Breast epithelium (tissue), 4 donors: ENCODE measurements at places on chromosomes 5 and 9. TPM values are rescaled to one million over a fixed set of nuclear protein-coding genes. Genes with fewer than 3 reads are reported as not detected.

DNA sequence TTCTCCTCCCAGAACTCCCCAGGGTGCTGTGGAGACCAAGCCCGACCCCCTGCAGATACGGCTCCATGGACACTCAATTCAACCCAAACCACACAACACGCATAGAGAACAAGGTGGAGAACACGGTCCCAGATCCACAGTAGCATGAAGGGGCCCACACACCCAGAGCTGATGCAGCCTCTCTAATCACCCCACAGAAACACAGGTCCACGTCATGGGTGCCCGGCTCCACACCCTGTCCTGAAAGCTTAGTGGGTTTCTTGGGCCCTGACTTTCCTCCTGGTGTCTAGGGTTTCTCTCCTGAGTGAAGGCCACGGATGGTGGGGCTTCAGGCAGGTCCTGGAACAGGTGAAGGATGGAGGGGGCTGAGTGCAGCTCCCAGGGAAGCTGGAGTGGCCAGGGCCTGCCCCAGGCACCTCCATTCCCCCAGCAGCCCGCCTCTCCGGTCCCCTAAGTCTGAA is 1.5 kb upstream of the SLC23A1 start:
- H3K4me1 ChIP-seq: peaks cover 20% of the 10 kb centered on the region
- peak overlapping the region; percentile 83 for H3K27ac ChIP-seq
- H3K4me3 ChIP-seq: peak overlapping the region; percentile 59
- no peaks in the 10 kb centered on the region for H3K36me3 ChIP-seq

DNA sequence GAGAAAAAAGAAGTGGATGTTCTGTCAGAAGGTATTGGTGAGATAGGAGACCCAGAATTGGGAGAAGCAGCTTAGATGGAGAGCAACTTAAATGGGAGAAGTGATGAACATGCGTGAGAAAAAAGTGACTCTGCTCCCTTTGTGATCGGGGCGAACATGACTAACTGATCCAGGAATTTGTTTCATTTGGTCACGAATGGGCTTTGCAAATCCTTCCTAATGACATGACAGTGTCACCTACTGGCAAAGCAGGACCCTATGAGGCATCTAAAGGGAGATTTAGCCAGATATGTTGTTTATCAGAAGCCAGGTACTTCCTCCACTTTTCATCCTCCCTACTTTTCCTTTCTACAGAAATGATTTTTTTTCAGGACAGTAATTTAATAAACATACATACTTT is 787.4 kb upstream of the RGMB start:
- no peak overlapping the region for H3K27ac ChIP-seq
- no peaks in the 10 kb centered on the region for H3K4me1 ChIP-seq
- H3K4me3 ChIP-seq: no peak overlapping the region
- DNase-seq: no peak
- H3K36me3 ChIP-seq: no peaks in the 10 kb centered on the region

The ATG12 gene
- total RNA-seq: 50.8 TPM

DNA sequence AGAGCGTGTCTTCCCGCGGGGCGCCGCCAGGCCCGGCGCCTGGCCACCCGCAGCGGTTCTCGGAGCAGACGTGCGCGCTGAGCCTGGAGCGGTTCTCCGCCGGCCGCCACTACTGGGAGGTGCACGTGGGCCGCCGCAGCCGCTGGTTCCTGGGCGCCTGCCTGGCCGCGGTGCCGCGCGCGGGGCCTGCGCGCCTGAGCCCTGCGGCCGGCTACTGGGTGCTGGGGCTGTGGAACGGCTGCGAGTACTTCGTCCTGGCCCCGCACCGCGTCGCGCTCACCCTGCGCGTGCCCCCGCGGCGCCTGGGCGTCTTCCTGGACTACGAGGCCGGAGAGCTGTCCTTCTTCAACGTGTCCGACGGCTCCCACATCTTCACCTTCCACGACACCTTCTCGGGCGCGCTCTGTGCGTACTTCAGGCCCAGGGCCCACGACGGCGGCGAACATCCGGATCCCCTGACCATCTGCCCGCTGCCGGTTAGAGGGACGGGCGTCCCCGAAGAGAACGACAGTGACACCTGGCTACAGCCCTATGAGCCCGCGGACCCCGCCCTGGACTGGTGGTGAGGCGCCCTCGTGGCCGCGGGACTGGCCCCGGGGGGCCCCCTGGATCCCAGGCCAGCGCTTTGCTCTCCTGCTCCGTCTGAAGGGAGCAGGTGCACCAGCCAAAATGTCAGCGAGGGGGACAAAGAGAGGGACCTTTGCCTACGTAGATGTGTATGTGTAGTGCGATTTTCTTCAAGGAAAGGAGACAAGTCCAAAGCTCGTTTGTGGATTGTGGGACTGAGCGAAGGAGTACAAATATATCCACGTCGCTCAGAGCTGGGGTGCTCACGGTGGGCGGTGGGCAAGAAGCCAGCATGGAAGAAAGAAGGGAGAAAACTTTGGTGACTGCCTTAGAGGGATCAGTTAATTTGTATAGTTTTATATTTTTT is 19.5 kb downstream of the BTNL9 start:
- peak overlapping the region; percentile 28 for H3K4me3 ChIP-seq
- no peaks in the 10 kb centered on the region for H3K4me1 ChIP-seq
- no peaks in the 10 kb centered on the region for H3K36me3 ChIP-seq
- DNase-seq: no peak
- H3K27me3 ChIP-seq: peaks cover 80% of the 10 kb centered on the region

The FBN2 gene
- 0.88 TPM for total RNA-seq

- no peak for DNase-seq
- H3K27me3 ChIP-seq: no peaks in the 10 kb centered on the region
- H3K4me1 ChIP-seq: no peaks in the 10 kb centered on the region
- H3K4me3 ChIP-seq: no peak overlapping the region
Measured at GRCh38 chr5:10497554-10497953, 55.9 kb downstream of the ROPN1L start.

- no peak overlapping the region for H3K27ac ChIP-seq
- no peaks in the 10 kb centered on the region for H3K36me3 ChIP-seq
- no peak for DNase-seq
- no peak overlapping the region for H3K4me3 ChIP-seq
- H3K4me1 ChIP-seq: no peaks in the 10 kb centered on the region
Measured at GRCh38 chr5:61641748-61642565, 309.9 kb downstream of the ZSWIM6 start.

The INSL4 gene
- total RNA-seq: not detected

DNA sequence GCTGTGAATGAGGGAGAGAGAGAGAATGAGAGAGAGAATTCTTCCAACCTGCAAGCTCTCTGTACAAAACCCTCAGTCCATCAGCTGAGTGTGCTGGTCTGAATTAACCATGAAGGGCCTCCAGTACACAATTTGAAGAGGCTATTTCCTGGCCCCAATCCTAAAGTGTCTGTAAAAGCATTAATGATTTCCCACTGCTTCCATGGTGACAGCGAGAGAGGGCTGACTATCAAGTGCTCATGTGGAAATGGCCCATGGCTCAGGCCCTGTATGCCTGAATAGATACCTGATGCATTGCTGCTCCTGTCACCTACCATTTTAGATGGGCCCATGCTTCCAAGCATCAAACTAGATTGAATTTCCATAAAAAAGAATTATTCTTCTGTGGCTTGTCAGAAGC is 592.4 kb downstream of the KIF4B start:
- no peaks in the 10 kb centered on the region for H3K4me1 ChIP-seq
- H3K36me3 ChIP-seq: no peaks in the 10 kb centered on the region
- no peak for DNase-seq
- H3K27ac ChIP-seq: no peak overlapping the region
- H3K4me3 ChIP-seq: no peak overlapping the region

DNA sequence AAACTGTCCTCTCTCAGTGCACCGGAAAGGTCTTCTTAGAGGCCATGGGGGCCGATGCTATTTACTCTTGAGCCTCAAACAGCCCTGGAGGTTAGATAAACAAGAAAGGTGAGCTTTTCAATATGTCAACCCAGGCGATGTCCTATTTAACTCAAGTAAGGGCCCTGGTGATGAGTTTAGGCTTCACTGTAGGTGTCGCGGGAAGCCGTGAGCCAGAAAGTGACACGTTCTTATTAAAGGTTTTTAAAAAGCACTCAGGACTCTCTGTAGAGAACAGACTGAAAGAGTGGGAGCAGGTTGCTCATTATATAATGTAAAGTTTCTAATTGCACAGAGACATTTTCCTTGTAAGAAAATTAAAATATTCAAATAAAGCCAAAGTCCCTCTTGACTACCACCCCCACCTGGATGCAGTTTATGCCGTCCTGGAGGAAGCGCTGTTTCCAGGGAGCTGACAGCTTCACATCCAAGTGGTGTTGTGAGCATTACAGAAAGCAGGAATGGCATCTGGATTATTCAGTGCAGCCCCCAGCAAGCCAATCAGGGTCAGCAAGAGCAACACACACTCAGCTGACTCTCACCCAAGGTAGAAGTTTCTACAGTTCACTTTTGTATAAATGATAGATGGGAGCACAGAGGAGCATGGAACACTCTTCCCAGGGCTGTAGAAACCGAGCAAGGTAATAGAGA is 280.3 kb downstream of the DRD1 start:
- H3K36me3 ChIP-seq: no peaks in the 10 kb centered on the region
- no peaks in the 10 kb centered on the region for H3K4me1 ChIP-seq
- DNase-seq: no peak
- H3K4me3 ChIP-seq: no peak overlapping the region
- H3K27me3 ChIP-seq: no peaks in the 10 kb centered on the region

The SPATA6L gene
- 14.4 TPM for total RNA-seq

- H3K4me1 ChIP-seq: no peaks in the 10 kb centered on the region
- no peak for DNase-seq
- H3K27me3 ChIP-seq: no peaks in the 10 kb centered on the region
- no peaks in the 10 kb centered on the region for H3K36me3 ChIP-seq
- no peak overlapping the region for H3K4me3 ChIP-seq
Measured at GRCh38 chr5:138093036-138093435, 9.2 kb downstream of the WNT8A start.

The CMYA5 gene
- 132 TPM for total RNA-seq

GRCh38 chr5:67901814-67902496 is 313.6 kb upstream of the PIK3R1 start:
- no peak overlapping the region for H3K4me3 ChIP-seq
- no peaks in the 10 kb centered on the region for H3K4me1 ChIP-seq
- H3K36me3 ChIP-seq: no peaks in the 10 kb centered on the region
- no peak for DNase-seq
- no peak overlapping the region for H3K27ac ChIP-seq
- H3K27me3 ChIP-seq: no peaks in the 10 kb centered on the region

GRCh38 chr5:5150667-5151066 is 10.5 kb downstream of the ADAMTS16 start:
- no peak overlapping the region for H3K27ac ChIP-seq
- DNase-seq: no peak
